NCI-H1105 (cell line): ENCODE measurements at places on chromosomes 11 and 22.
A peak's percentile ranks its signal among the peaks of the same experiment; 100 is the strongest.

DNA sequence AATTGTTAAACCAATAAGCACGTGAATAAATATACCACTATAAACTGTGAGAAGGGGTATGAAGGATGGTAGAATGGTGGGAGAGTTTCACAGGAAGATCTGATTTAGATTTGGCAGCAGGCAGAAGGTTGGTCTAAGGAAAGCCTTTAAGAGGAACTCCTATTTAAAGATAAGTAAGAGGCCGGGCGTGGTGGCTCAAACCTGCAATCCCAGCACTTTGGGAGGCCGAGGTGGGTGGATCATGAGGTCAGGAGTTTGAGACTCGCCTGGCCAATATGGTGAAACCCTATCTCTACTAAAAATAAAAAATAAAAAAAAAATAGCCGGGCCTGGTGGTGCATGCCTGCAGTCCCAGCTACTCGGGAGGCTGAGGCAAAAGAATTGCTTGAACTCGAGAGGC is 45.8 kb upstream of the CXCR5 start:
- no peak for DNase-seq

GRCh38 chr11:7974668-7975067 is 9.4 kb upstream of the NLRP10 start:
- no peak for DNase-seq

DNA sequence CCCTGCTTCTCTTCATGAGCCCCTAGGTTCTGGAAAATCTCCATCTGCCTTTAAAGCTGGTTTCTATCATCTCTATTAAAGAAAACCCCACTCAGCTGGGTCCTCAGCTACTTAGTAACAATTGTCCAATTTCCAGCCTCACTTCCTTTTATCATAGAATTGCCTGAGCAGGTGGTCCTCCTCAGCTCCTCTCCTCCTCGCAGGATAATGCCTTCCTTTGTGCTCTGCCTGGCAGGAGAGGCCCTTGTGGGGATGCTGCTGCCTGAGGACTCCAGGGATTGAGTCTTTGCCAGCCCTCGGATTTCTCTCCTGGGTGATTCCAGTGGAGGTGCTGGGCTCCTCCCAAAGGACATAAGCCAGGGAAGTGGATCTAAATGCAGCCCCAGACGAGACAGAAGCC is 448.3 kb downstream of the INSC start:
- peak; percentile 55 for DNase-seq

GRCh38 chr11:9028581-9028980 is 24.8 kb upstream of the NRIP3 start:
- no peak for DNase-seq

DNA sequence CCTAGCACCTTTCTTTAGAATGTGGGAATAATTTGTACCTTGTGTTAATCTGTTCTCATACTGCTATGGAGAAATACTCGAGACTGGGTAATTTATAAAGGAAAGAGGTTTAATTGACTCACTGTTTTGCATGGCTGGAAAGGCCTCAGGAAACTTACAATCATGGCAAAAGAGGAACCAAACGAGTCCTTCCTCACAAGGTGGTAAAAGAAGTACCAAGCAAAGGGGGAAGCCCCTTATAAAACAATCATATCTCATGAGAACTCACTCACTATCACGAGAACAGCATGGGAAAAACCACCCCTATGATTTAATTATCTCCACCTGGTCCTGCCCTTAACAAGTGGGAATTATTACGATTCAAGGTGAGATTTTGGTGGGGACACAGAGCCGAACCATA is 127.1 kb upstream of the ANO3 start:
- no peak for DNase-seq

- DNase-seq = peak; percentile 77
Measured at GRCh38 chr11:19466314-19466713, 225.6 kb upstream of the E2F8 start.

DNA sequence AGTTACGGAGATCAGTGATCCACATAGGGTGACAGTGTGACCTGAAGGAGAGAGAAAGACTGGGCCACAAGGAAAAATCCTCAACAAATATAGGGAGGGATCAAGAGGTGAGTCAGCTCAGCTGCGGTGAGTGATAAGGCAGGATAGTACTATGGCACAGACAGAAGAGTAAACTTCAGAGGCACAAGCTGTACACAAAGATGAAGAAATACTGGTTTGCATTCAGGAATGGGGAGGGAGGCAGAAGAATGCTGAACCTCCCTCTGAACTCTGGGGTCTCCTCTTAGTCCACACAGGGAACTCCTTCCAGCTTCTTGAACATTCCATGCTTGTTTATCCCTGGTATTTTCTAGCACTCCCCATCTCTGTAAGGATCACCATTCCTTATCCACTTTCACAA is 162.7 kb downstream of the BARX2 start:
- no peak for DNase-seq

- DNase-seq = no peak
Measured at GRCh38 chr22:17007257-17007656, 765 bp downstream of the GAB4 start.

- DNase-seq = no peak
Measured at GRCh38 chr22:49705972-49706352, 121.7 kb downstream of the BRD1 start.

- peak; percentile 44 for DNase-seq
Measured at GRCh38 chr11:72189455-72190250, 2.3 kb upstream of the FOLR1 start.

DNA sequence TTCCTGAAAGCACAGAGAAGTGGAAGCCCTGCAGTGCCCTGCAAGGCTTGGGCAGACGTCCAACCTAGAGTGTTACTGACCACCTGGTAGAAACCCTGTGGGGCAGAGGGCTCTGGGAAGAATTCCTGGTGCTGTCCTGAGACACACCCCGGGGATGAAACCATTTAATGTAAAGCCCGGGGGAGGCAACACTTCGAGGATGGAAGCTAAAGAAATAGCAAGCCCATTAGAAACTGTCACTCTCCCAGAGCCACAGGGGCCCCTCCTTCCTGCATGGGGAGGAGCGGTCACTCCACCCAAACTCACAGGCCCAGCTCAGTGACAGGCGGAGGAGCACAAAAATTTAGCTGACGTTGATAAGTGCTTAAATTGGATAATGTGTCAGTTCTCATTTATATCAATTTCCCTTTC is 57.6 kb downstream of the NRXN2 start:
- no peak for DNase-seq

DNA sequence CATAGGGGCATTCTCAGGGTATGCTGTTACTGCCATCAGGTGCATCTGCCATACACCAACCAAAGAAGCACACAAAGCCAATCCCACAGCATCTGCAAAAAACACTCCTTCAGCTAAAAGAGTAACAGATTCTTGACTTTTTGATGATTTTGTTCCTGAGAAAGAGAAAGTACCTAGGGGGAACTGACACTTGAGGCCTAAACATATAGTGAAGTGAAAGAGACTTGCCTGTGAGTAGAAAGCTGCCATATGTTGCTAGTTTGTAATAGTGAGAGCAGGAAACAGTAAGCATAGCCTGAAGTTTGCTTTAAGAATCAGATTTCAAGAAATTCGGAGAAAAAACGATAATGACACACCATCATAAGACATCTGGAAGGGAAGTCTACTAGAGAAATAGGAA is 97.9 kb upstream of the CTSC start:
- no peak for DNase-seq

DNA sequence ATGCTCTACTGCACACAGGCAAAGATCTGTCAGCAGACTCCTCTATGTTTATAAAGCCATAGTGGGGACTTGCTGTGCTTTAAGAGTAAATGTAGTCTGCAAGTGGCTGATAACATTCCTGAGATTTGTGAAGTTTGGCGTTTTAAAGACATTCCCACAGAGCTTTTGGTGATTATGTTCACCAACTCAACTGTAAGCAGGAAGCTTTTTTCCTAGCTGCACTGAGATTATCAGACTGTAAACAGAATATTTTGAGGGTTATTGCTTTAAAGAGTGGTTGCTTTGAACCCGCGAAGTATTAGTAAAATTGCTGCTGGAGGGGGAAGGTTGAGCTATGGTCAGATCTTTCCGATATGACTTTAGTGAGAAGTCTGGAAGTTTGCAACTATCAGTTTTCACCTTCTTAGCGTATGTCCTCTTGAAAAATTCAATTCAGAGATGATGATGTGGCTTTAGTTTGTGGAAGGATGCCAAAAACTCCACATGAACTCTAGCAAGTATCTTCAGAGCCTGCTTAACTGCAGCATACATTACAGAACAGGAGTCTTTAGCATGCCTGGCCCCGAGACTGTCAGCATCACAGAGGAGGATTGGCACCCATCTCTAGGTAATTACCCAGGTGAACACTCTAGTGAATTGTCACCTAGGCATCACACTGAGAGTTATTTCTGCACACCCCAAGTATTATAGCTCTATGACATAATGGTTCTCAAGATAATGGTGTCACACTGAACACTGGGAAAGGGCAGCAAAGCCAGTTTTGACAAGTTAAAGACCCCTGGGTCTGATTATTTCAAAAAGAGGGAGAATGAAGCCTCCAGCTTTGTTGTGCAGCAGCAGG is 89.9 kb downstream of the MTNR1B start:
- DNase-seq = peak; percentile 22

- no peak for DNase-seq
Measured at GRCh38 chr11:92125321-92125720, 99.3 kb upstream of the FAT3 start.

GRCh38 chr11:77200351-77201268 is 72.6 kb downstream of the MYO7A start:
- no peak for DNase-seq
